ENCODE measurements at places on chromosomes 7 and 10. TPM values are rescaled to one million over a fixed set of nuclear protein-coding genes. Genes with fewer than 3 reads are reported as not detected.

DNA sequence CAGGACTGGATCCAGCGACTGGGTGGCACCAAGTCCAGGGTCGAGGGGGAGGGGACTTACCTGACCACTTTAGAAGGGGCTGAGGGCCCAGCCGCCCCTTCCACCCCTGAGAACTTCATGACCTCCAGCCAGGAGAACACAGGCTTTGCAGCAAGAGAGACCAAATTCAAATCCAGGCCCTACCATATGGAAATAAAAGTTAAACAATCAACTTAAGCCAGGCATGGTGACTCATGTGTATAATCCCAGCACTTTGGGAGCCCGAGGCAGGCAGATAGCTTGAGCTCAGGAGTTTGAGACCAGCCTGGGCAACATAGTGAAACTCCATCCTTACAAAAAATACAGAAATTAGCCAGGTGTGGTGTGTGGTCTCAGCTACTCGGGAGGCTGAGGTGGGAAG is 61.9 kb downstream of the COL13A1 start:
- H3K27ac ChIP-seq: no peak overlapping the region
- no peak overlapping the region for H3K4me3 ChIP-seq
- H3K36me3 ChIP-seq: no peaks in the 10 kb centered on the region
- H3K4me1 ChIP-seq: no peaks in the 10 kb centered on the region

MKI67 gene
- 3.5 TPM for total RNA-seq

DNA sequence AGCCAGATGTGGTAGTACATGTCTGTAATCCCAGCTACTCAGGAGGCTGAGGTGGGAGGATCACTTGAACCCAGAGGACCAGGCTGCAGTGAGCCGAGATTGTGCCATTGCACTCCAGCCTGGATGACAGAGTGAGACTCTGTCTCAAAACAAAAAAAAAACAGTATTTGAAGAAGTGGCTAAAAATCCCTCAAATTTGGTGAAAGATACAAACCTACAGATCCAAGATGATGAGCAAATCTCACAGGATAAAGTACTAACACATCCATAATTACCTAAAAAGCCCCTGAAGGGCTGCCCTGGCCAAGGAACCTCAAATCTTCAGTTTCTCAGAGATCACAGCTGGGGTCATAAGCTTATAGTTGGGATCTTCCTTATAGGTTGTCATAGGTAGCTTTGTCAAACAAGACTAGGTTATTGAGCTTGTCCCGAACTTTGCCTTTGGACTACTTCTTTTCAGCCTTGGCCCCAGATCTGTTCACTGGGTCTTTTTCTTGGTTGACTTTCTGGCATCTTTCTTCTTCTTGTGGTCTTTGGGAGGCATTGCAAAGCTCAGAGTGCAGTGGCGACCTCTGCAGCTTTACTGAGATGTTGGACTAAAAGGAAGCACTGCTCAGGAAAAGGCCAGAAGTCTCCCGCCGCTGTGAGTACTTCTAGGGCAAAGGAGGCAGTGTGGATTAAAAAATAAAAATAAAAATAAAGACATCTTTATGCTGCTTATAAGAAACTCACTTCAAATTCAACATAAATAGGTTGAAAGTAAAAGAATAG is 28.6 kb upstream of the SAR1A start:
- H3K27me3 ChIP-seq: no peaks in the 10 kb centered on the region
- no peak for DNase-seq
- H3K4me1 ChIP-seq: no peaks in the 10 kb centered on the region
- H3K4me3 ChIP-seq: no peak overlapping the region

- no peak overlapping the region for H3K27ac ChIP-seq
- no peak for DNase-seq
- no peak overlapping the region for H3K4me3 ChIP-seq
- peaks cover 23% of the 10 kb centered on the region for H3K27me3 ChIP-seq
Measured at GRCh38 chr10:70668454-70668970, 3.8 kb upstream of the ADAMTS14 start.

GRCh38 chr10:53314876-53315275 is 542.3 kb upstream of the MBL2 start:
- no peak overlapping the region for H3K4me3 ChIP-seq
- no peak overlapping the region for H3K27ac ChIP-seq
- DNase-seq: no peak
- no peaks in the 10 kb centered on the region for H3K27me3 ChIP-seq

DNA sequence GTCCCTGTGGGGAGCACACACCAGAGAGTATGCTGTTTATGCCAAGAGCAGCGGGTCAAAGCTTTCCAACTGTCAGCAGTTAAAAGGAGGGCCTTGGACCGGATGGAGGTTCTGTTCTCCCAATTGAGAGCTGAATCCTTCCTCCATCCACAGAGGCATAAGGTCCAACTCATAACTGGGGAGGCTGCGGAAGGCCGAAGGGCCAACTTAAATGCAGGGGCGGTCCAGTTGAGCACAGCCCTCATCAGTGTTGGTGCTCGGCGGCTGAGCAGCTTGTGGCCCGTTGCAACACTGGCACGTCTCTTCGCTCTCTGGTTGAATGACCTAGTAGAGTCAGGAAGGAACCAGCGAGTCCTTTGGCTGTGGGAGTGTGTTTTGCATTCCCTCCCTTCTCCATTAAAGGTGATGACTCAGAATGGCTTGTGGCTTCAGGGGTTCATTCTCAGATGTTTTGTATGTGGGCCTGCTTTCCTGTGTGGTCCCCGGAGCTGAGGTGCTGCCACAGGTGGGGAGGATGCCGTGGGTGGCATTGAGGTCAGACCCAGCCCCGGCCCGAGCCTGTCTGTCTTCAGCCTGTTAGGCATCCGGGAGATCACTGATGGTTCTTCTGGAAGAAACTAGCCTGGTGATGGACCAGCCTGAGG is 44.8 kb upstream of the DMBT1 start:
- H3K4me3 ChIP-seq: no peak overlapping the region
- DNase-seq: no peak
- H3K27me3 ChIP-seq: peaks cover under 1% of the 10 kb centered on the region
- no peak overlapping the region for H3K27ac ChIP-seq
- H3K4me1 ChIP-seq: peaks cover 5% of the 10 kb centered on the region
- no peaks in the 10 kb centered on the region for H3K36me3 ChIP-seq

TAS2R39 gene
- total RNA-seq: not detected

DNA sequence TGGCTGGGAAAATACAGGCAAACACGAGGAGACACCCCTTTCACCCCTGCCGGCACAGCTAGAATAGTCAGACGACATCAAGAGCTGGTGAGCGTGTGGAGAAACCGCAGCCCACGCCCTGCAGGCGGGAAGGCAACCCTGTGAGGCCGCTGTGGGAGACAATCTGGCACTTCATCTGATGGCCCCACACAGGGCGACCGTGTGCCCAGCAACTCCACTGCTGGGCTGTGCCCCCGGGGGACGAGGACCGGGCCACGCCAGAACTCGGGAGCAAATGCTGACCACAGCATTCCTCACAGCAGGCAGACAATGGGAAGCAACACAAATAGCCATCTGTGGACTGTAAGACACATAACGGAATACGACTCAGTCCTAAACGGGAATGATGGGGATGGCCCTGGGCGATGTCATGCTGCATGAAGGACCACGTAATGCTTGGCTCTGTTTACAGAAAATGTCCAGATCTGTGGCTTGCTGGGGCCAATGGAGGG is 58.9 kb downstream of the CFAP46 start:
- no peak for DNase-seq
- H3K4me1 ChIP-seq: no peaks in the 10 kb centered on the region
- no peak overlapping the region for H3K4me3 ChIP-seq

DNA sequence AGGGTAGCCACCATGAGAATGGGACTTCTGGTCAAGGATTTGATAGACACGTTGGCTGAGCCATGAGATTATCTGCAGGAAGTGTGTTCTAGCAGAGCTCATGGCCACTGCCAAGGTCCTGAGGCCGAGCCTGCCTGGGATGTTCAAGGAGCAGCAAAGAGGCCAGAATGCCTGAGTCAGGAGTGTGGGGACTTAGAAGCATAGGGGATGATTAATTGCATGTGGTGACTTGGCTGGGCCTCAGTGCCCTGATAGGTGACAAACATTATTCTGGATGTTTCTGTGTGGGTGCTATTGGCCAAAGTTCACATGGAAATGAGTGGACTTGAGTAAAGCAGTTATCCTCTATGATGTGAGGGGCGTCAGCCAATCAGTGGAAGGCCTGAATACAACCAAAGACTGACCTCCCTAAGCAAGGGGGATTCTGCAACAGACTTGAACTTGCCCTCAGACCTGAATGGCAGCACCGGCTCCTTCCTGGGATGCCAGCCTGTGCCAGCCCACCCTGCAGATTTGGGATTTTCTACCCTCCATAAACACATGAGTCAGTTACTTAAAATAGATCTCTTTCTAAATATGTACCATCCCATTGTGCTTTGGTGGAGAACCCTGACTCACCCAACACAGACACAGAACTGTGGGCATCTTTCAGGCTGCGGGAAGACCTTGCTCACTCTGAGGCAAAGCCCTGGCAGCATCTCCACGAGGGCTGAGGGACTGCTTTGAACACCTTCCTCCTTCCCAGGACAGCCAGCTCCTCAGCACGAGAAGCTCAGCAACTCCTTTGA is 363.9 kb upstream of the MGMT start:
- no peaks in the 10 kb centered on the region for H3K4me1 ChIP-seq
- H3K27ac ChIP-seq: no peak overlapping the region
- no peak overlapping the region for H3K4me3 ChIP-seq
- no peaks in the 10 kb centered on the region for H3K27me3 ChIP-seq
- H3K36me3 ChIP-seq: no peaks in the 10 kb centered on the region
- no peak for DNase-seq

FLNC gene
- total RNA-seq: not detected

- peaks cover 8% of the 10 kb centered on the region for H3K27me3 ChIP-seq
- no peak for DNase-seq
- no peaks in the 10 kb centered on the region for H3K4me1 ChIP-seq
- no peaks in the 10 kb centered on the region for H3K36me3 ChIP-seq
- H3K27ac ChIP-seq: no peak overlapping the region
Measured at GRCh38 chr10:68153473-68154210, 44.4 kb downstream of the MYPN start.

ECHDC3 gene
- total RNA-seq: 12.5 TPM

ASZ1 gene
- not detected for total RNA-seq

GRCh38 chr7:42628054-42628453 is 283.8 kb downstream of the C7orf25 start:
- no peaks in the 10 kb centered on the region for H3K36me3 ChIP-seq
- H3K4me3 ChIP-seq: no peak overlapping the region
- no peaks in the 10 kb centered on the region for H3K27me3 ChIP-seq
- DNase-seq: no peak
- H3K4me1 ChIP-seq: no peaks in the 10 kb centered on the region

DNA sequence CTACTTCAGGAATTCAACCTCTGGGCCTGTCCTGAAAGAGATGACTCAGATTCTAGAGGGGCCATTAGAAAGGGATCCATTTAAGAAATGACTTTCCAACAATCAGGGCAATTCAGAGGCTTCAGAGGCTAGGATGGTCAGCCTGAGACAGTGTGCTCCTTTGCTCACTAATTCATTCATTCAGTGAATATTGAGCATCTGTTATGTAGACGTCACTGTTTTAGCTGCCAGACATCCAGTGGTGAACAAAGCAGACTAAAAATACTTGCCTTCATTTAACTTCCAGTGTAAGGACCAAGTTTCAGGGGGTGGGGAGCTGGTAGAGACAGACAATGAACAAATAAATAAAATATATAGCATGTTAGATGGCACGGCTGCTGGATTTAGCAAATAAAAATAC is 1.6 kb downstream of the KIAA1217 start:
- peaks cover 17% of the 10 kb centered on the region for H3K27me3 ChIP-seq
- H3K4me3 ChIP-seq: no peak overlapping the region
- no peak overlapping the region for H3K27ac ChIP-seq
- H3K4me1 ChIP-seq: peaks cover 18% of the 10 kb centered on the region

DNA sequence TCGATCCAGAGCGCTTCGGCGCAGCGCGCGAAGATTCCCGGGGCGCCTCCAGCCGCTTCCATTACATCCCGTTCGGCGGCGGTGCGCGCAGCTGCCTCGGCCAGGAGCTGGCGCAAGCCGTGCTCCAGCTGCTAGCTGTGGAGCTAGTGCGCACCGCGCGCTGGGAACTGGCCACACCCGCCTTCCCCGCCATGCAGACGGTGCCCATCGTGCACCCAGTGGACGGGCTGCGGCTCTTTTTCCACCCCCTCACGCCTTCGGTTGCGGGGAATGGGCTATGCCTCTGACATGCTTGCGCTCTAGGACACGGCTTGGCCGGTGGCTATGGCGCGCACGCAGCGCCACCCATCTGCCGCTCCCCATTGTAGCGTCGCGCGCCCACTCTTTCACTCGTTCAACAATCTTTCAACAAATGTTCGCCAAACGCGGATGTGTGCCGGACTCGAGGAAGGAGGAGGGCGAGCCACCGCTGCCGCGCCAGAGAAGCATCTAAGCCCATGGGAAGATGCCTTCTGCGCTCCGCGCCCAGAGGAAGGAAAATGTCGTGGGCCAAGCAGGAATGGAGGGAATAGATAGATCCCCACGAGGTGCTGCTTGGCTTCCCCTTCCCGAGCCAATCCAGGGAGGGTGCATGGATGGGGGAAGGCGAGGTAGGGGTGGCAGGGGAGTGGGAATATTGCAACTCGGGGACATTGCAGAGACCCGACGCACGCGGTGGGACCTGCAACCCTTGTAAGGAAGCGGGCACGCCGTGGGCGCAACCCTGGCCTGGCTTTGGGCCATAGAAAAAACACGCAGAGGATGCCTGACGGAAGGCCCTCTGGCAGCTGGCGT is 5.1 kb upstream of the CYP26A1 start:
- no peak overlapping the region for H3K27ac ChIP-seq
- no peaks in the 10 kb centered on the region for H3K36me3 ChIP-seq
- peaks cover 38% of the 10 kb centered on the region for H3K4me1 ChIP-seq

CALML3 gene
- total RNA-seq: not detected

DNA sequence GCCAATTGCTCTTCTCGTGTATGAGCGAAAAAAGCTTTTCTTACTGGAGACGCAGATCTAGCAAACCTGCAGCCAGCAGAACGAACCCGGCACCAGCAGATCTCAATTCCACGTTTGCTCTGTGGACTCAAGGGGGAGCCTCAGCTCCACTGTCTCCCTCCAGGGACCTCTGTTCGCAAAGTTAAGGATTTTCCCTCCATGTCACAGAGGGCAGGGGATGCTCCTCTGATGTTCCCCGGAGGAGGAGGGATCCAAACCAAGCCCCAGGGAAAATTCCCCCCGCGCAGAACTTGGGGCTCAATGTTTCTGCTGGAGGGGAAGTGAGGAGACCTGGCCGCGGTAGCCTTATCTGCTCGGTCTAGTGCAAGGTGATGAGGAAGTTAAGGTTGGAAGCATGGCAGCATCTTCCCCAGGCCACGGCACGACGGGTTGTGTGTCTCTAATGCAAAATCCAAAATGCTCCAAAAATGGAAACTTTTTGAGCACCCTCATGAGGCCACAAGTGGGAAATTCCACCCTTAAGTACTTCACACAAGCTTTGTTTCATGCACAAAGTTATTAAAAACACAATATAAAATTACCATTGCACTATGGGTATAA is 9.0 kb downstream of the IQCE start:
- H3K27me3 ChIP-seq: no peaks in the 10 kb centered on the region
- H3K36me3 ChIP-seq: no peaks in the 10 kb centered on the region
- H3K4me3 ChIP-seq: no peak overlapping the region
- no peak for DNase-seq
- no peak overlapping the region for H3K27ac ChIP-seq
- peaks cover 18% of the 10 kb centered on the region for H3K4me1 ChIP-seq

- H3K4me1 ChIP-seq: no peaks in the 10 kb centered on the region
- no peak for DNase-seq
- H3K4me3 ChIP-seq: no peak overlapping the region
- H3K36me3 ChIP-seq: no peaks in the 10 kb centered on the region
Measured at GRCh38 chr7:112056409-112056808, 149.8 kb downstream of the DOCK4 start.

- H3K36me3 ChIP-seq: no peaks in the 10 kb centered on the region
- peaks cover 2% of the 10 kb centered on the region for H3K27me3 ChIP-seq
- H3K4me3 ChIP-seq: no peak overlapping the region
- no peak overlapping the region for H3K27ac ChIP-seq
Measured at GRCh38 chr10:128934492-128934891, 532.5 kb upstream of the MGMT start.

GRCh38 chr10:58918887-58919286 is 257.6 kb upstream of the PHYHIPL start:
- H3K27ac ChIP-seq: no peak overlapping the region
- H3K36me3 ChIP-seq: no peaks in the 10 kb centered on the region
- no peak for DNase-seq
- H3K4me1 ChIP-seq: no peaks in the 10 kb centered on the region

All from activated B cell treated with CpG ODN at 0.5 μM for 24 hours (primary cell).